Thoracic aorta (tissue), 2 donors: ENCODE measurements at places on chromosomes 2 and 18. TPM values are rescaled to one million over a fixed set of nuclear protein-coding genes. Genes with fewer than 3 reads are reported as not detected.

Gene ARHGAP15
- 11.8 TPM for total RNA-seq

Gene GALNT14
- not detected for total RNA-seq

Gene NMUR1
- total RNA-seq: 3.2 TPM

Gene EIF2AK2
- total RNA-seq: 37.4 TPM

Gene DPYSL5
- not detected for total RNA-seq

- H3K27me3 ChIP-seq: no peaks in the 10 kb centered on the region
- H3K36me3 ChIP-seq: no peaks in the 10 kb centered on the region
- H3K27ac ChIP-seq: no peak overlapping the region
- no peak overlapping the region for H3K4me3 ChIP-seq
- no peaks in the 10 kb centered on the region for H3K4me1 ChIP-seq
- no peak for DNase-seq
Observed at GRCh38 chr2:7471185-7471584, 554.0 kb downstream of the RNF144A start.

GRCh38 chr2:234989183-234989701 lies 37.4 kb downstream of the SH3BP4 start:
- H3K4me1 ChIP-seq: peaks cover 38% of the 10 kb centered on the region
- H3K36me3 ChIP-seq: no peaks in the 10 kb centered on the region
- H3K4me3 ChIP-seq: peak overlapping the region; percentile 16
- peak overlapping the region; percentile 61 for H3K27ac ChIP-seq

- peaks cover 16% of the 10 kb centered on the region for H3K4me1 ChIP-seq
- no peaks in the 10 kb centered on the region for H3K27me3 ChIP-seq
- no peak overlapping the region for H3K4me3 ChIP-seq
- H3K36me3 ChIP-seq: no peaks in the 10 kb centered on the region
- DNase-seq: no peak
Observed at GRCh38 chr2:23844905-23845304, 82.0 kb downstream of the ATAD2B start.

- H3K27ac ChIP-seq: no peak overlapping the region
- H3K4me1 ChIP-seq: no peaks in the 10 kb centered on the region
- DNase-seq: no peak
- no peak overlapping the region for H3K4me3 ChIP-seq
Observed at GRCh38 chr18:8439055-8439454, 170.2 kb upstream of the RAB12 start.

DNA sequence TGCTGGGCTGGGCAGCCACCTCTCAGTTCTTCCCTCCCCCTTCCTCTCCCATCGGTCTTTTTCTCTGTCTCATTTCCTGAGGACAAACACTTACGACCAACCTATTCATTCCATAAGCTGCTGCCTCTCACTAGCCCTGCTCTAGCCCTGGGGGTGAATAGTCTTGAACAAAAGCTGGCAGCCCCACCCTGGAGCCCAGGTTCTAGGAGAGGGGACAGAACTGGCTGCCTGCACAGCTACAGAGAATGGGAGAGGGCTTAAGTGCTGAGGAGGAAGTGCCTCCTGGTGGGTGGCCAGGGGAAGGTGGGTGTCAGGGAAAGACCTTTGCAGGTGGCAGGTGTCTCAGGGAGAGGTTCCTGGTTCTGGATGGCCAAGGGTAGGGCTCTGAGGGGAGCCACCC lies 22.8 kb downstream of the ANO7 start:
- no peak for DNase-seq
- no peaks in the 10 kb centered on the region for H3K36me3 ChIP-seq
- H3K27ac ChIP-seq: no peak overlapping the region
- no peak overlapping the region for H3K4me3 ChIP-seq
- no peaks in the 10 kb centered on the region for H3K4me1 ChIP-seq
- no peaks in the 10 kb centered on the region for H3K27me3 ChIP-seq

GRCh38 chr2:38875227-38875575 lies 533 bp downstream of the DHX57 start:
- peaks cover under 1% of the 10 kb centered on the region for H3K36me3 ChIP-seq
- DNase-seq: no peak
- peaks cover 5% of the 10 kb centered on the region for H3K4me1 ChIP-seq
- H3K27me3 ChIP-seq: no peaks in the 10 kb centered on the region

- H3K36me3 ChIP-seq: no peaks in the 10 kb centered on the region
- no peak overlapping the region for H3K4me3 ChIP-seq
- H3K27ac ChIP-seq: no peak overlapping the region
- DNase-seq: no peak
- no peaks in the 10 kb centered on the region for H3K27me3 ChIP-seq
Observed at GRCh38 chr2:227821043-227821942, 7.7 kb downstream of the CCL20 start.

- no peak for DNase-seq
- H3K36me3 ChIP-seq: no peaks in the 10 kb centered on the region
- peaks cover 22% of the 10 kb centered on the region for H3K4me1 ChIP-seq
- H3K27me3 ChIP-seq: no peaks in the 10 kb centered on the region
- H3K27ac ChIP-seq: peak overlapping the region; percentile 79
Observed at GRCh38 chr2:41989501-41990180, 58.2 kb upstream of the PKDCC start.

DNA sequence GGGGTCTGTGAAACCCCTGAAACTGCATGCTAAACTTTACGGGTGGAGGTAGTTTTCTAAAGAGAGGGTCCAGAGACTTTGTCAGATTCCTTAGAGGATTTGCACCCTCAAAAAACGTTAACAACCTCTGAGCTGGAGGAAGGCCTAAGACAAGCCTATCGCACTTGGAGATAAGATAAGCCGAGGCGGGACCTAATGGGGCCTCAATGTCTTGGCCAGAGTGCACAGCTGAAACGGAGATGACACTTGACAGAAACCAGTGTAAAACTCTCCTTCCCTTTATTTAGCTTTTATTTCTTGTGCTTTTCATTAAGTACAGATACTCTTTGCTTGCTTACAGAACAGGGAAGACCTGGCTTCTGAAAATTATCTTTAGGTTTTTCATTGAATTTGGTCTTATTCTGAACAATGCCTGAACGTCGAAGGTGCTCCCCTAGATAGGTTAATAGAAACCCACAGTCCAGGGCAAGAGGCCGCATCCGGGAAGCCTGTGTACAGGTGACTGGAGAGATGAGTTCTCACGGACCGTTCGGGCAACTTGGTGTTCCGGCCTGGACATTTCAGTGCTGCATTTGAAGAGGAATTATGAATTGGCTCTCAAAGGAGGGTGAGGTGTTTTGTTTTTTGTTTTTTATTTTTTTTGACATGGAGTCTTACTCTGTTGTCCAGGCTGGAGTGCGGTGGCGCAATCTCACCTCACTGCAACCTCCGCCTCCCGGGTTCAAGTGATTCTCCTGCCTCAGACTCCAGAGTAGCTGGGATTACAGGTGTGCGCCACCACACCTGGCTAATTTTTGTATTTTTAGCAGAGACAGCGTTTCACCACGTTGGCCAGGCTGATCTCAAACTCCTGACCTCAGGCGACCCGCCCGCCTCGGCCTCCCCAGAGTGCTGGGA lies 49.7 kb downstream of the SH3BP4 start:
- H3K4me1 ChIP-seq: peaks cover 26% of the 10 kb centered on the region
- no peak for DNase-seq
- H3K36me3 ChIP-seq: no peaks in the 10 kb centered on the region
- no peaks in the 10 kb centered on the region for H3K27me3 ChIP-seq

DNA sequence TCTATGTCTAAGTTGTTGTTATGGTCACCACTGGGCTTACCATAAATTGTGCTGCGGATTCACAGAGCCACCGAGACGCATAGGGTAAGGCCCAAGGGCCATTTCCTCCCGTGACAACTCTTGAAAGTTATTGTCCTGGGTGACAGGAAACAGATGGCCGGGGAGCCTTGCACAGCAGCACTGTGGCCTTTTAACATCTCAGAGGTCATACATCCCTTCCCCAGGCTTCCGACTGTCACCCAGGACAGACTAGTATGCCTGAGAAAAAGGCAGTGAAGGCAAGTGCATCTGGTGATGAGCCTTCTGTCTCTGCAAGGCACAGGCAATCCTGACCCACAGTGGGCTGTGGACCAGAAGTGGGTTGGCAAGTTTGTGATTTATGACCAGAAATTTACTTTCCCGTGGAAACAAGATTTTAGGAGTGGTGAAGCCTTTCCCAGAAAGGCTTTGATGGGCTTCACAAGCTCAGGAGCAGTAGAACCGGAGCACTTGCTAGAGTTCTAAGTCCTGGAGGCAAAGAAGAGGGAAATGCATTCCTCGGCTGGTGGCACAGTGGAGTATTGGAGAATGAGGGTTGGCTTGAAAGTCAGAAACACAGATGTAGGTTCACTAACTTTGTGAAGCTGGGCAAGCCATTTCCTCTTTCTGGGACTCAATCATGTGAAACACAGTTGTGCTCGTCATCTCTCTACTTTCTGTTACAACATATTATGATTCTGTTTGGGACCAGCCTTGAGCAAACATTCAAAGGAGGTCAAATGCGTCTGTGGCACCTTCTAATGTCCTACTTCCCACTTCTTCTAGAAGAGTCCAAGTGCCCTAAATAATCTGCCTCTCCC lies 2.0 kb upstream of the CAPN14 start:
- H3K27ac ChIP-seq: no peak overlapping the region
- H3K4me3 ChIP-seq: no peak overlapping the region
- DNase-seq: no peak
- H3K36me3 ChIP-seq: no peaks in the 10 kb centered on the region
- H3K27me3 ChIP-seq: no peaks in the 10 kb centered on the region
- no peaks in the 10 kb centered on the region for H3K4me1 ChIP-seq

DNA sequence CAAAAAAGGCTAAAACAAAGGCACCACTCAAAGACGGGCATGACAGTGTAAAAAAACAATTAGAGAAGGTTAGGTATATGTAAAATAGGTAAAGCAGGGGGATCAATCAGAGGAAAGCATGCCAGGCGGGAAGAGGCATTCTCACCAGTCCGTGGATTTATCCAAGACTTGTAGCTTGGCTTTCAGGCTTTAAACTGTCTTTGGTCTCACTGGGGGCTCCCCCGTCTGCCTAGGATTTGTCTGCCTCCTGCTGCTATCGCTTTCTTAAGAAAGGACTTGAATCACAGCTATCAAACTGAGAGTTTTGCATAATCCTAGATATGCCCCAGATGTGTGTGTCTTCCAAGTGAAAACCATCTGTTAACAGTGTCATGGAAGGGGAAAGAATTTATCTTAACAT lies 11.1 kb upstream of the GORASP2 start:
- H3K27ac ChIP-seq: no peak overlapping the region
- DNase-seq: no peak
- H3K27me3 ChIP-seq: no peaks in the 10 kb centered on the region
- H3K4me1 ChIP-seq: no peaks in the 10 kb centered on the region
- H3K36me3 ChIP-seq: no peaks in the 10 kb centered on the region

- H3K36me3 ChIP-seq: no peaks in the 10 kb centered on the region
- H3K4me3 ChIP-seq: no peak overlapping the region
- DNase-seq: no peak
Observed at GRCh38 chr18:79608069-79608468, 71.5 kb upstream of the CTDP1 start.

DNA sequence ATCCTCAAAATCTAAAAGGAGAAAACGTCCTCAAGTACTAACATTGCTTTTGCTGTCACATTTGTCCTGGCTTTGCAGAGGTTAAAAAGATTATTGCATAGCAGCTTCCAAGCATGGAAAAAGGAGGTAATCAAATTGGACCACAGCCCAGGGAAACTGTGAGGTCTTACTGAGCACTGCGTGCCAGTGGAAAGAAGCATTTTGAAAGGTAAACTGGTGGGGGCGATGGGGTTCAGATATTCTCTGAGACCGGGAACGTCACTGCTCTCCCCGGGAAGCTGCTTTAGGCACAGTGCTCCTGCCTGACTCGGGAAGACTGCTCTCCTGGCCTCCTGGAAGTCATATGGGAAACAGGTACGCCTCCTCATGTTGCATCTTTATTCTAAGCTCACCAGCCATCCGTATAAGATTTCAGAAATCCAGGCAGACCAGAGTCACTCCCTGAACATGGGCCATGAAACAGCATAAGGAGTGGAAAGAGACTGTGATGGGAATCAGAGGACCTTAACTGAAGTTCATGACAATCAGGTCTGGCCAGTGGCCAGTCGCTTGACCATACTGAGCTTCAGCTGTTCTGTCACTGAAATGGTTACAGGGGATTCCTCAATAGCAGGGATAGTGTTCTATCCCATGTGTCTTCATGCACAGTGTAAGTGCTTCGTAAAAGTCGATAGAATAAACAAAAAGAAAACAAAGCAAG lies 284.1 kb downstream of the TRIB2 start:
- H3K27ac ChIP-seq: no peak overlapping the region
- H3K36me3 ChIP-seq: no peaks in the 10 kb centered on the region
- DNase-seq: no peak
- H3K4me1 ChIP-seq: peaks cover 26% of the 10 kb centered on the region
- no peaks in the 10 kb centered on the region for H3K27me3 ChIP-seq

DNA sequence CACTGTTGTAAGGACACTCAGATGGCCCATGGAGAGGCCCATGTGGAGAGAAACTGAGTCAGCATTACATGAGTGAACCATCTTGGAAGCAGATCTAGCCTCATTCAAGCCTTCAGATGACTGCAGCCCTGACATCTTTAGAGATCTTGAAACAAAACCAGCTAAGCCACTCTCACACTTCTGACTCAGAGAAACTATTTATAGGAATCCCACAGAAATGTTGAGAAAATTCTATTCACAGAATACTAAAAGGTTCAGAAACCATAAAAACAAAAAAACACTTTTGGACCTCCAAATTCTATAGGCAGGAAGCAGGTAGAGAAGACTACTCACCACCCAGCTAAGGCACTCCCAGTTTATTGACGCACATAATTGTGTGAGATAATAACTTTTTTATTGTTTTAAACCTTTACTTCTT lies 8.7 kb downstream of the TMEM169 start:
- no peak overlapping the region for H3K27ac ChIP-seq
- H3K4me1 ChIP-seq: no peaks in the 10 kb centered on the region
- no peaks in the 10 kb centered on the region for H3K27me3 ChIP-seq
- no peaks in the 10 kb centered on the region for H3K36me3 ChIP-seq

GRCh38 chr2:225100856-225101294 lies 58.6 kb upstream of the DOCK10 start:
- H3K4me3 ChIP-seq: no peak overlapping the region
- H3K27me3 ChIP-seq: no peaks in the 10 kb centered on the region
- no peaks in the 10 kb centered on the region for H3K36me3 ChIP-seq
- H3K27ac ChIP-seq: peak overlapping the region; percentile 26

GRCh38 chr18:8847066-8847755 lies 141.9 kb downstream of the MTCL1 start:
- H3K4me1 ChIP-seq: no peaks in the 10 kb centered on the region
- H3K27me3 ChIP-seq: no peaks in the 10 kb centered on the region
- no peak overlapping the region for H3K4me3 ChIP-seq
- H3K27ac ChIP-seq: no peak overlapping the region
- H3K36me3 ChIP-seq: no peaks in the 10 kb centered on the region

- H3K4me1 ChIP-seq: no peaks in the 10 kb centered on the region
- no peak overlapping the region for H3K27ac ChIP-seq
- no peaks in the 10 kb centered on the region for H3K27me3 ChIP-seq
Observed at GRCh38 chr2:102460467-102460866, 12.6 kb upstream of the SLC9A4 start.
